GM12878 (cell line): ENCODE measurements at places on chromosomes 16 and 17. TPM values are rescaled to one million over a fixed set of nuclear protein-coding genes. Genes with fewer than 3 reads are reported as not detected.

DNA sequence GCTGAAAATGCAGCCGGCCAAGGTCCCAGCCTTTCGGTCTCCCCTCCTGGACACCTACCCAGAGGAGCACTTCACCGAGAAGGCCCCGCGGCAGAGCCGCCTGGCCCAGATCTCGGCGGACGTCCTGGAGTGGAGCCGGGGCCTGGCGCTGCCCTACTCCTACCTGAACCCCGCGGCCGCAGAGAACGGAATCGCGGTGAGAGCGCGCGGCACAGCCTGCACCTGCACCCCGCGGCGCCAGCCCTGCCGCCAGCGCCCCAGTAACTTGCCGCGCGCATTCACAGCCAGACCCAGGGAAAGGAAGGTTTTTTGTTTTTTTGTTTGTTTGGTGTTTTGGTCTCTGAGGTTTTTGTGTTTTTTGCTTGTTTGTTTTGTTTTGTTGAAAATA, 15.2 kb downstream of the ALOX12B start:
- no peak for DNase-seq

Gene DNAH2
- not detected in 2 replicates for total RNA-seq

Gene KIF19
- total RNA-seq: not detected in 2 replicates

- no peak for DNase-seq
Observed at GRCh38 chr17:57092171-57092570, 7.1 kb downstream of the AKAP1 start.

DNA sequence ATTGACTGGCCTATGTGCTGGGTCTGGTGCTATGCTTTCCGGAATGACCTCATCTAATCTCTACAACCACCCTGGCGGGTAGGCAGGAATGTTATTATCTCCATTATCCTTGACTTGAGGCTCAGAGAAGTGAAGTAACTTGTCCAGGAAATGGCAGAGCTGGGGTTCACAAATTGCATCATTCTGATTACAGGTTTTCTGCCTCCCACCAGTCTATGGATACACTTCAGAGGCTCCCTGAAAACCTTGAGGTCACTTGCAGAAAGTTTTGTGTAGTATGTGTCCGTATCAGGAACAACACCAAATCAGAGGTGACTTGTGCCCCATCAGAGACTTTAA, 19.1 kb downstream of the NOD2 start:
- no peak for DNase-seq

Gene LPO
- total RNA-seq: not detected in 2 replicates

Gene GRAP
- 50.4 and 51.2 TPM in 2 replicates for total RNA-seq

Gene SLC13A2
- total RNA-seq: 0.13 TPM in 2 replicates

DNA sequence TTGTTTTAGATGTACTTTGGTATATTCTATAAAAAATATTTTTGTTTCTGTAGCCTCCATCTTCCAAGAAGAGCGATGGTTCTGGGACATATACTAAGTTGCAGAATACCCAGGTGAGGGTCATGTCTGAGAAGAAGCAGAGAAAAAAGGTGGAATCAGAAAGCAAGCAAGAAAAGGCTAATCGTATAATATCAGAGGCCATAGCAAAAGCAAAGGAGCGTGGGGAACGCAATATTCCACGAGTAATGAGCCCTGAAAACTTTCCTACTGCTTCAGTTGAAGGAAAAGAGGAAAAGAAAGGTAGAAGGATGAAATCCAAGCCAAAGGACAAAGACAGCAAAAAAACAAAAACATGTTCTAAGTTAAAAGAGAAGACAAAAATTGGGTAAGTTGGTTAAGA, 154.6 kb downstream of the CHD9 start:
- DNase-seq: no peak

- DNase-seq: no peak
Observed at GRCh38 chr17:79804856-79805696, 8.2 kb upstream of the CBX8 start.

Gene GCGR
- total RNA-seq: not detected in 2 replicates

DNA sequence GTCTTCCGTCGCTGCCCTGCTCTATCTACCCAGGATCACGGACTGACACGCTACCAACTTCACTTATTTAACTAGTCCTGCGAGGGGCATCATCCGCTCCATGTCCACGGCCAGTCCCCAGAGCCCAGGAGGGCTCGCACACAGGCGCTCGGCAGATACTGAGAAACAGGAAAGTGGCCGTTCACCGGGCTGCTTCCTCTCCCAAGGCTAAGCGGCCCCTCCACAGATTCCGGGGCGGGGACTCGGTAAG, 388 bp downstream of the OXLD1 start:
- DNase-seq: no peak

DNA sequence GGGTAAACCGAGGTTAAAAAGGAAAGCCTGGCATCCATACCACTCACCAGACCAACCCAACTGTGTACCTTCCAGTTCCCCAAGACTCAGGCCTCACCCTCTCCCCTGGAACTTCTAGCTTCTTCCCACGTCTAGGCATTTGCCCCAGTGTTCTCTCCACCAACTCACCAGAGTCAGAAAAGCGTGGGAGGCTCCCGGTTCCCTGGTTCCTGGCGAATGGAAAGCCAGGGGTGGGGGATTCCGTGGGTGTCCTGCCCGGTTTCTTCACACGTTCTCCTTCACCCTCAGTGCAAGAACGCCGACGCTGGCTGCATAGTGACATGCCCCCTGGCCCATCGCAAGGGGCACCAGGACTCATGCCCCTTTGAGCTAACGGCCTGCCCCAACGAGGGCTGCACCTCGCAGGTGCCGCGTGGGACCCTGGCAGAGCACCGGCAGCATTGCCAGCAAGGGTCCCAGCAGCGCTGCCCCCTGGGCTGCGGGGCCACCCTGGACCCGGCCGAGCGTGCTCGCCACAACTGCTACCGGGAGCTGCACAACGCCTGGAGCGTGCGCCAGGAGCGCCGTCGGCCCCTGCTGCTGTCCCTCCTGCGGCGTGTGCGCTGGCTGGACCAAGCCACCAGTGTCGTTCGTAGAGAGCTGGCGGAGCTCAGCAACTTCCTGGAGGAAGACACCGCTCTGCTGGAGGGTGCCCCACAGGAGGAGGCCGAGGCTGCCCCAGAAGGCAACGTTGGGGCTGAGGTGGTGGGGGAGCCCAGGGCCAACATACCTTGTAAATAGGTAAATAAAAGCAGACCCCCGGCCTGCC, 1.7 kb downstream of the RNF151 start:
- DNase-seq: no peak

GRCh38 chr16:69867784-69868560, 83.2 kb upstream of the CLEC18A start:
- DNase-seq: no peak

Gene PLCD3
- total RNA-seq: 1.6 and 2.4 TPM in 2 replicates
